Stimulated activated CD4-positive, alpha-beta T cell treated with anti-CD3 and anti-CD28 coated beads, Interleukin-1b, Interleukin-23, amount 100 ng/mL, for 24 hours (primary cell): ENCODE measurements at places on chromosomes 3 and 15.

DNA sequence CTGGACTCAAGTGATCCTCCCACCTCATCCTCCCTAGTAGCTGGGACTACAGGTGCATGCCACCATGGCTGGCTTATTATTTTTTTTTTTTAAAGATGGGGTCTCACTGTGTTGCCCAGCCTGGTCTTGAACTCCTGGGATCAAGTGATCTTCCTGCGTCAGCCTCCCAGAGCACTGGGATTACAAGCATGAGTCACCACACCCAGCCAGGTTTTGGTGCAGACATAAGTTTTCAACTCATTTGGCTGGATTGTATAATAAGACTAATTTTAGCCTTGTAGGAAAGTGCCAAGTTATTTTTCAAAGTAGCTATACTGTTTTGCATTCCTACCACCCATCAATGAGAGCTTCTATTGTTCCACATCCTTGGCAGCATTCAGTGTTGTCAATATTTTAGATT lies 32.1 kb downstream of the BUB1B start:
- no peak for DNase-seq

DNA sequence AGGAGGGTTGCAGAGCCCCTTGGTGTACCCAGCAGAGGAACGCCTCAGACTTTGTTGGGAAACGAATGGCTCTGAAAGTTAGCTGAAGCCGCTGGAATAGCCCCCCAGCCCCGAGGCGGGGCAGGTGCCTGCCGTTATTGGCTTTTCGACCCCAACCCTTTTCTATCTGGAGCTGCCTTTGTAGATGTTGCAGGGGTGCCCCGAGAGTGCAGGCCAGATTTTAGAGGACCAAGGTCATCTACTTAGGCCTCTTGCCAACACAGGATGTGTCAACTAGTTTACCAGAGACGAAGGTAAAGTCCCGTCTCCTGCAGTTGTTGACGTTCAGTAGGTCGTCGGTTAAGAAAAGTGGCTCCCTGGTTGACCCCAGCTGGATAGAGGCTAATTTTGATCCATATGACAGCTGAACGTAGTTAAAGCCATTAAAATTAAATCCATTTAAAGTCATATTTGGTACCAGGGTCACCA lies 579 bp upstream of the UBE3A start:
- no peak for DNase-seq

GRCh38 chr3:131729643-131730017 lies 226.9 kb upstream of the MRPL3 start:
- no peak for DNase-seq

- no peak for DNase-seq
These were observed 5.7 kb downstream of the FURIN start for GRCh38 chr15:90873998-90874605.

- DNase-seq, result no peak
These were observed 28.3 kb upstream of the AP4E1 start for GRCh38 chr15:50880206-50880605.

GRCh38 chr3:171506743-171507319 lies 46.6 kb upstream of the TNIK start:
- DNase-seq, result no peak

DNA sequence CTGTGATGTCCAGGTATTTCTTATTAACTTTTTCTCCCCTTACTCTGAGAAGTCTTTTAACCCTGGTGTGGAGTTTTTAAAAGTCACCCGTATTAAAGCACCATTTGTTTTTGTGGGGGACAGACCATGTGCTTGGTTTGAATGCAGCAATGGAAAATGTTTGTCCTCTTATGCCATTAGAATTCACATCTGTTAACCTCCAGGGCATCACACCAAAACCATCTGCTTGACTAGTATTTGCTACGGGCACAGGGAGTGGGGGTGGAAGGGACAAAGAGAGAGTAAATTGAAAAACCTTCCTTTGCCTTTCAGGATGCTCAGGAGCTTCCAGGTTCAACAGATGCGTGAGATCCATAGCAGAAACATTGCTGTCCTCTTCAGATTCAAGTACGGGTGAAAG lies 61.4 kb upstream of the GOLGA8B start:
- DNase-seq, result no peak

DNA sequence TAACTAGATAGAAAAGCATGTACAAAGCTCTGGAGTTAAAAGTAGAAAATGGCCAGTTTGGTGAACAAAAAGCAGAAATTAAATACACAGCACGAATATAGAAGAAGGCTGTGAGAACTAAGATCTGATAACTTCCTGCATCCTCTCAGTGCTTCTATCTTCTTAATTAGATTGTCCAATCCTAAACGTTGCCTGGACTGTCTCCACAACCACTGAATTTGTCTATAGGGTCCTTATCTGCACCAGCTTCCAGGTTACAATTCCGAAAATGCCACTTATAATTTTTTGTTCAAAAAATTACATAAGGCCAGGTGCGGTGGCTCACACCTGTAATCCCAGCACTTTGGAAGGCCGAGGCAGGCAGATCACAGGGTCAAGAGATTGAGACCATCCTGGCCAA lies 626.3 kb downstream of the TBL1XR1 start:
- DNase-seq, result no peak

GRCh38 chr15:84799511-84800187 lies 17.5 kb upstream of the ALPK3 start:
- DNase-seq, result no peak
